Activated CD4-positive, alpha-beta T cell treated with anti-CD3 and anti-CD28 coated beads for 1 hour (primary cell): ENCODE measurements at places on chromosomes 16 and 17.

- no peak for DNase-seq
Observed at GRCh38 chr17:34424814-34425491, 61.9 kb upstream of the CCL1 start.

GRCh38 chr16:28140788-28141618 is 70.8 kb downstream of the XPO6 start:
- peak; percentile 48 for DNase-seq

DNA sequence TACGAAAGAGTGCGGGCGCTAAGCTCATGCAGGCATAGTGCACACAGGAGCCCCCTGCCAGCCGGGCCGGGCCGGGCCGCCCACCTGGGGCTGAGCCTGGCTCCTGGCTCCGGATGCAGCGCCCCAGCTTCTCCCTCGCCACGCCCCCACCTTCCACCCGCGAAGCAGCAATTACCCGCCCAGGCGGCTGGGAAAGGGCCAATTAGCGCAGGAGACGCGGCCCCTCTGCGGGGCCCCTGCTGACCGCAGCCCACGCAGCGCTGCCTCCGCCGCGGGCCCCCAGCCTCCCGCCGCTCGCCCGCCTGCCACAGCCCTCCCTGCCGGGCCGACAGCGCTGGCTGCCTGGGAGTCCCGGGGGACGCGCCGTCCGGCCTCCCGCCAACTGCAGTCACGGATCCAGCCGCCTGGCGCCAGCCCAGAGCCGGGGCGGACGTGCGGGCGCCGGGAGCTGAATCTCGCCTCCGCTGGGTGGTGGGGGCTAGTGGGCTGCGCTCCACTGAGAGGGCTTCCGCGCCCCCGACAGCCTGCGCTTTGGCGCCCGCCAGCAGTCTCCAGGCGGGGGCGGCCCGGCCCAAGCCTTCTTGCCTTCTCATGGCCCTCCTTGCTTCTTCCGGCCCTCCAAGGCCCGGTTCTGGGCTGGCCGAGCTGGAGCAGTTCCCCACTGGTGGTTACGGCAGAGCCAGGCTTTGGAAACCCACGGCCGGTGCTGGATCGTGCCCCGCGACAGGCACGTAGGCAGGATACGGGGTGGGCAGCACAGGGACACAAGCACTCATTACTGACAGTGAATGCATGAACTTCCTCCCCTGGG is 14.9 kb upstream of the CBFB start:
- DNase-seq, result peak; percentile 47

DNA sequence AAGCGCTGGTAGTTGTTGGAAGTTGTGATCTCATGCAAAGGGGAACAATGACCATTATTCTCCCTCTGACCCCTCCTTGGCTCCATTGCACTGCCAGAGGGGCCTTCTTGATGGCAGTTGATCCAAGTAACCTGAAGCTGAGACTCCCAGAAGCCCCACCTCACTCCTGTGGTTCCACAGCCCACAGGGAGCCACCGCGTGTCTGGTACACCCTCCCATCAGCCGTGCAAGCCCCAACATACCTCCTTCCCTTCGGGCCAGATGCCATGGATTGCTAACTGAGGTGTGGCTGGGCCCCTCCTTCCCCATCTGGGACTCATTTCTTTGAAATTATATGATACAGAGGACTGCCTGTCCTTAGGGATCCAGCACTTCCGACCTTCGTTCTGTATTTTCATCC is 17.8 kb downstream of the SAP30BP start:
- DNase-seq, result no peak

GRCh38 chr16:82071421-82071820 is 36.4 kb downstream of the HSD17B2 start:
- no peak for DNase-seq

- DNase-seq, result no peak
Observed at GRCh38 chr17:5527601-5528250, 41.4 kb downstream of the MIS12 start.

GRCh38 chr17:6542577-6542976 is 13.8 kb downstream of the PITPNM3 start:
- DNase-seq, result no peak

GRCh38 chr17:51259564-51260236 is at the start of gene MBTD1:
Gene MBTD1, minus strand, starts transcription at chr17:51260049. Its CDS starts 34,888 bp downstream, at chr17:51225161.
- DNase-seq, result peak; percentile 90

GRCh38 chr16:9766891-9767290 is 415.3 kb downstream of the GRIN2A start:
- DNase-seq, result no peak

DNA sequence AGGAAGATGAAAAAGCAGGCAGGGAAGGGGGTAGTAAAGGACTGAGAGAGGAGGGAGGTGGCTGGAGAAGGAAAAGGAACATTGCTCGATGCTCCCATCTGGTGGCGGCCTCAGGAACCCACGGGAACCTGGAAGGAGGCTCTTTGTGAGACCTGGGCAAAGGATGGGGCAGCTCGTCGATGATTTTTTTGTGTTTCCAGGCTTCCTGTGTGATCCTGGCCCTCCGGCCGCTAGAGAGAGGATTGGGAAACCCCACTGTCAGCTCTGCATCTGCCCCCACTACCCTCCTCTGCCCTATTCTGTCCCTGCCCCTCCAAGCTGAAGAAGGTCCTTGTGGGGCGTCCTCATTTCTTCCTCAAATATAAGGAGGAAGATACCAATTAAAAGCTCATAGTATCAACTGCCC is 6.6 kb downstream of the WFIKKN2 start:
- DNase-seq, result peak; percentile 25
